ENCODE measurements at places on chromosomes 5 and 9.

DNA sequence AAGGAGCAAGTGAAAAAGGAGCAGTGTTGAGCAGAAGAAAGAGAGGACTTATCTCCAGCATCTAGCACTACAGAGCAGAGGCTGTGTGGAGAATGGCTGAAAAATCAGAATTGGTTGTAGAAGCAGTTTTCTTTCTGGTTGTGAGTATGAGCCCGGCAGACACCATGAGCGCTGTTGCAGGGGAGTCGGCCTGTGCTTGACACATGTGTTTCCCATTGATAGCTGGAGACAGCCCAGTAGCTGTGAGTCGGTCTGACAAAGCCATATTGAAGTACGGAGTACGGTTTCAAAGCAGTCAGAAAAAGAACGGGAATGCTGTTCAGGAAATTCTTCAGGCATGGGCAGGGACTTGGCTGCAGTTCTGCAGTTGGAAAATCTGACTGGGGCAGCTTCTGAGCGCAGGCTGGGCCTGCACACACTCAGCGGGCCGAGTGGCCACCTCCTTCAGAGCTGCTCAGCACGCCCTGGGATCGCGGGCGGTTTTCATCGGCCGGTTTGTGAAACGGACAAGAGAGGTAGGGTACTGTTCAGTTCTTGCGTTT is at the start of gene SGCD:
TSS of gene SGCD (plus strand) at position 447 of the 542 bp plus-strand sequence.
- DNase-seq, result no peak

DNA sequence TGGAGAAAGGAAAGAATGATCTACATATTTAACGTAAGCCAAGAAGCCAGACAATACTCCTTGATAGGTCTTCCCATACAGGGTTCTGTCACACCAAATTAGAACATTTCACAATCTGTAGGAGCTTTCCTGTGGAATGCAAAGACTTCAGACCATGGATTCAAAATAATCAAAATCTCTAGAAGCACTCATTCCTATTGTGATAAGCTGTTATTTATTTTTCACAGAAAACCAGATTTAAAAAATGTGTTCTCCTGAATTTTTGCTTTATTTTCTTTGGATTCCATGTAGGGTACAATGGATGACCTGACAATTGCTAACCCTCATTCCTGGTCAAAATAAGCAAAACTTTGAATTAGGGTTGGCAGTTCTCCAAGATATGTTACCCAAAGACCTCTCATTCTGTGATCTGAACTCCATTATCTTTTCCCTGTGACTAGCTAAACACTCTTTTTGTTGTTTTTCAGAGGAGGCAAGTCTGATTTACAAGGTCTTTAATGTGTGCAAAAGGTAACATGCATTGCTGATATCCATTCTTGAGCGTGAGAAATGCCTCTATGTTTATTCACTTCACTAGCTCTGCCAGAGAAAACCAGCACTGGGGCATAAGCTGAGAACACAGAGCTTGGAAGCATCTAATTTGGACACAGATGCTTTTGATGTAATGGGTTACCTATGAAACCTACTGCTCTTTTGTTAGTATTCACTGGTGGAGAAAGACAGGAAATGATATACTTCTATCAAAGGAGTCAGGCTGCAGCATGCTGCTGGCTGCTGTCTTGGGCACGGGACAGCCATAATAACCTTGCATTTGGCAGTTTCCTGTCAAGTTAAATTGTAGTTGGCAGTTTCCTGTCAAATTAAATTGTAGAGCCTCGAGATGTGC is 31.4 kb downstream of the ACTBL2 start:
- DNase-seq, result no peak

GRCh38 chr5:143108498-143109128 is 294.9 kb downstream of the NR3C1 start:
- DNase-seq, result peak; percentile 76

GRCh38 chr5:144774197-144774596 is 603.5 kb downstream of the KCTD16 start:
- DNase-seq, result no peak

GRCh38 chr5:151601391-151601790 is 10.3 kb upstream of the FAT2 start:
- no peak for DNase-seq

DNA sequence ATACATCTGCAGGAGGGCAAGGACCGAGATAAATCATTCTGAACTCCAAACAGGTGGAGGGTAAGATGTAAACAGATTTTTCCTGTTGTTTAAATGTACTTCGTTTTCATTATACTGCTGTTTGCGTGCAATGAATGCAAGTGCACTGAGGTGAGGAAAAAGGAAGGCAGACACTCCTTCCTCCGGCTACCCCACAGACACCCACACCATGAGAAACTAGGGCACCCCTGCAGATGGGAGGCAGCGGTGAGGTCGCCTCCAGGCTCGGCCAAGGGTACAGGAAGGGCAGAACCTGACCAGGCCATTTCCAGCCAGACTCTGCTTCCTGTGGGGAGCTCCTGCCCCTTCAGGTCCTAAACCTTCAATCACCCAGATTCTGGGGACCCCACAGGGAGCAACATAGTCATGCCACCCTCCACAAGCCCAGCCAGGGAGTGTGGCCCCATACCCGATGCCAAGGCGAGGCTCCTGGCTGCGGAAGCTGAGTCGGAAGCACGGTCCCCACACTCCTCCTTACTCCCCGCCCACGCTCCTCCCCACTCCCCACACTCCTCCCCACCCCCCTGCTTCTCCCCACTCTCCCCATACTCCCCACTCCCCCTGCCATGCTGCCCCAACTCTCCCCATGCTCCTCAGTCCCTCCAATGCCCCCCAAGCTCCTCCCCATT is 37.1 kb downstream of the VAV2 start:
- no peak for DNase-seq

DNA sequence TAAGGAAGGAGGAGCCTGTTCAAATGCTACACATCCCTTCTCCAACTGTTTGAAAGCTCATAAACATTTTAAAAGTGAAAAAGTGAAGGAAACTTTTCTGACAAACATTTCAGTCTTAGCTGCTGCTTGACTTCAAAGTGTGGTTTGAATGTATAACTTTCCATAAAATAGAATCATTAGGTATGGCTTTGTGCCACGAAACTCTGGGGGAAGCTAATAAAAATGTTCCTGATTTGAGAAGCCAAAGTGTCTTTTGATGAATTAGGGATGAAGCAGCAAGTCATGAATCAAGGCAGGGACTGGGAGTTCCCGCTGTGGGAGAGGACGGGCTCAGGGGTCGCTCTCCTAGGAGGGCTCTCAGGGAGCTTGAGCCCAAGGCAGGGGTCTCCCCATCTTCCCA is 15.3 kb downstream of the MVB12B start:
- DNase-seq, result no peak

DNA sequence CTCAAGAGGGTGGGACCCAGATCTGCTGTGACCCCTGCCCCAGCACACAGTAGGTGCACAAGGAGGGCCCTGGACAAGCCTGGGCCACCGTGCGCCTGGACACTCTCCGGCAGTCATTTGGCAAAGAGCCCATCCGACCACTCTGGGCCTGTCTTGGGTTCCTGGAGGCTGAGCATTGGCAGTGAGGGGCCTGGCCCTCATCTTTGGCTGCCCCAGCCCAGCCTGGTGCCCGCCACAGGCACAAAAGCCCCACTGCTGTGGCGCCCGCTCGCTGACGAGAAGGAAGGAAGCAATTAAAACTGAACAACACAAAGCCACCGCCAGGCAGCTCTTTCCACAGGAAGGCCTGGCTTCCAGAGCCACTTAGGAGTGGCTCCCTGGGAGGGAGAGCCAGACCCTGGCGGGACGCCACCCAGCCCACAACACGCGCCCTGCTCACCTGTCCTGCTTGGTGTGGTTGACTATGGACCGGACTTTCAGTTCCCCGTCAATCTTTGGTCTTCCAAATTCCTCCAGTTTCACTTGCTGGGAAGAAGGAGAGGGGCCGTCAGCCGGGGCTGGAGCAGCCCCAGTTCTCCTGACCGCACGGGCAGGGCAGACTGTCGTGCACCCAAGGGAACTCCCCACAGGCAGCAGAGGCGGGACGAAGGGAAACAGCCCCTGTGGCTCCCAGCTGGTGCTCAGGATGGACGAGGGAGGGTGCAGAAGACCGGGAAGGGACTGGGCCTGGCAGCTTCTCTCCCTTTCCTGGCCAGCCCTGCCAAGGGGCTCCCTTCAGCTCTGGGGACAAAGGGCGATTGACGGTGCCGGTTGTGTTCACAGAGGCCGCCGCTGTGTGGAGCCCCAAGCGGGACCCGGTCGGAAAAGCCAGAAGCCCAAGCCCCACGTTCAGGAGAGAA is 50.9 kb upstream of the SARDH start:
- DNase-seq, result no peak

GRCh38 chr5:157486221-157486681 is 26.2 kb downstream of the NIPAL4 start:
- DNase-seq, result no peak

DNA sequence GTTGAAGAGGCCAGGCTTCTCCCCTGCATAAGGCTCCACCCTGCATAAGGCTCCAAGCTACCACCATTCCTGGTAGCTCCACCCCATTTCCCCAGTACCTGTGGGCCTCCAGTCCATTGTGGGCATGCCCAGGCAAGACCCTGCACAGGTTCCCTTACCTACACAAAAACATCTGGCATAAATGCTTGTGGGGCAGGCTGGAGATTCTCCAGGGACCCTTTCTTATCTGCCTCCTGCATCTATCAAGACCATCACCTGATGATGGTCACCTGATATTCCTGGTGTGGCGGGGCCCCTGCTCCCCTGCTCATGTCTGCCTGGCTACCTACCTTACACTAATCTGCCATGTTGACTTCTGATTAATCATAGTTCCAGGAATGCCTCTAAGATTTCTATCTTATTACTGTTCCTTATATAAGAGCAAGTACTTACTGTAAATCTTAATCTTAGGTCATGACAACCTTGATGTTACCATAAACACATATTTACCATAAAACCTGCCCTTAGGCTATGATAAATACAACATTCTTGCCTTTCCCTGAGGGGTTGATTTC is 41.0 kb downstream of the FGD3 start:
- DNase-seq, result peak; percentile 45

- no peak for DNase-seq
Measured at GRCh38 chr5:116479776-116480675, 94.6 kb downstream of the SEMA6A start.

DNA sequence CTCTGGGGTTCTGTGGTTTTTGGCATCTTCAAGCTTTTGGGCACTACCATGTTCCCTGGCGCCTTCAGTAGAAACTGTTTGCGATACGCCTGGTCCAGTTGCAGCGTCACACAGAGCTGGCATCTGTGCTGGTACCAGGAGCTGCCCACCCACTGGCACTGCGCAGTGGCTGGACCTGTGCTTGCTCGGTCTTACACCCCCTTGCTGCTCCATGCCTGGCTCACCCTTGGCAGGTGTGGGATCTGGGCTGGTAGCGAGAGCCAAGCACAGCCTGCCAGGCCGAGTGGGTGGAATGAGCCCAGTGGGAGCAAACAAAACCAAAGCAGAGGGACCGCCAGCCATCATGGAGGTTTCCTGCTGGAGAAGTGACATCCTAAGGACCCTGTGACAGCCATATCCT is 170.2 kb upstream of the IRX2 start:
- DNase-seq, result no peak

- peak; percentile 17 for DNase-seq
Measured at GRCh38 chr9:19397845-19398244, 11.0 kb upstream of the ACER2 start.

DNA sequence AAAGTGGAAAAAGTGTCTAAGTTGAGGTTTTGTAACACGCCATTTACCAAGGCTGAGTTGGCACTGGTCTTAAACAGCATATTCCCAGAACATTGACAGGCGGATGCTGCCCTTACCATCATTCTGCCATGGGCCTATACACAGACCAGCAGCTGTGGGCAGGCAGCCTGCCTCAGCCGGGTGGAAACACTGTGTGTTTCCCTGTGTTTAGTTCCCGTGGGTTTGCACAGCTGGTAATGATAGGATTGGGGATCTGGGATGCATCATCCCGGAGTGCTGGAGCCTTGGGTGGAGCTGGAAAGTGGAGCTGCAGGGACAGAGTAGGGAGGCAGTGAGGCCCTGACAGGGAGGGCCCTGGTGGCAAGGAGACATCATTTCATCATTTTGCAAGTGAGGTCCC is 5.5 kb upstream of the FGD3 start:
- no peak for DNase-seq

GRCh38 chr9:93244101-93244500 is 60.2 kb downstream of the WNK2 start:
- no peak for DNase-seq

Measured in NCI-H146 (cell line).